GM23248 (cell line): ENCODE measurements at places on chromosomes 1 and 21. TPM values are rescaled to one million over a fixed set of nuclear protein-coding genes. Genes with fewer than 3 reads are reported as not detected.

Gene DCDC2B
- total RNA-seq: not detected in 2 replicates

Gene RASAL2
- total RNA-seq: 21.5 and 23.1 TPM in 2 replicates

Gene LEMD1
- total RNA-seq: not detected in 2 replicates

Gene FCGR1A
- not detected in 2 replicates for total RNA-seq

Gene GPR37L1
- not detected in 2 replicates for total RNA-seq

Gene C1orf210
- not detected in 2 replicates for total RNA-seq

Gene UBE2U
- not detected in 2 replicates for total RNA-seq

Gene ESPN
- total RNA-seq: not detected in 2 replicates

Gene SIK1
- total RNA-seq: under 0.01 and 0.65 TPM in 2 replicates

Gene AXDND1
- total RNA-seq: not detected in 2 replicates

Gene PEAR1
- 1.0 and 2.2 TPM in 2 replicates for total RNA-seq

Gene TBX15
- total RNA-seq: 32.2 and 38.7 TPM in 2 replicates

Gene TCHHL1
- not detected in 2 replicates for total RNA-seq

Gene CTH
- total RNA-seq: 14.9 and 20.6 TPM in 2 replicates

Gene RIMS3
- 0.25 TPM in 1 of 2 replicates, not detected in the other for total RNA-seq

Gene LRRIQ3
- 0.11 TPM in 1 of 2 replicates, not detected in the other for total RNA-seq

Gene BRDT
- not detected in 2 replicates for total RNA-seq

Gene OR2L5
- total RNA-seq: not detected in 2 replicates

Gene CD84
- not detected in 2 replicates for total RNA-seq

Gene WNT9A
- total RNA-seq: 2.1 TPM in 2 replicates

Gene LCE2C
- total RNA-seq: 3.2 TPM in 1 of 2 replicates, not detected in the other

Gene PRELP
- total RNA-seq: under 0.01 and 0.32 TPM in 2 replicates

Gene VANGL1
- total RNA-seq: 11.7 and 12.9 TPM in 2 replicates

Gene SPRR1B
- total RNA-seq: not detected in 2 replicates

Gene ACKR1
- total RNA-seq: not detected in 2 replicates

Gene C1orf94
- total RNA-seq: not detected in 2 replicates
